Diencephalon (tissue), 1 donor: ENCODE measurements at places on chromosomes 12 and 14. TPM values are rescaled to one million over a fixed set of nuclear protein-coding genes. Genes with fewer than 3 reads are reported as not detected.

PLEK2 gene
- 0.69 TPM for total RNA-seq

TRIP11 gene
- total RNA-seq, result 36.2 TPM

SIX6 gene
- 0.69 TPM for total RNA-seq

SDR9C7 gene
- total RNA-seq, result 0.23 TPM

ITGB7 gene
- 0.46 TPM for total RNA-seq

HOXC12 gene
- total RNA-seq, result not detected
